CD14-positive monocyte (primary cell): ENCODE measurements at places on chromosomes 7 and 10.
A peak's percentile ranks its signal among the peaks of the same experiment; 100 is the strongest.

DNA sequence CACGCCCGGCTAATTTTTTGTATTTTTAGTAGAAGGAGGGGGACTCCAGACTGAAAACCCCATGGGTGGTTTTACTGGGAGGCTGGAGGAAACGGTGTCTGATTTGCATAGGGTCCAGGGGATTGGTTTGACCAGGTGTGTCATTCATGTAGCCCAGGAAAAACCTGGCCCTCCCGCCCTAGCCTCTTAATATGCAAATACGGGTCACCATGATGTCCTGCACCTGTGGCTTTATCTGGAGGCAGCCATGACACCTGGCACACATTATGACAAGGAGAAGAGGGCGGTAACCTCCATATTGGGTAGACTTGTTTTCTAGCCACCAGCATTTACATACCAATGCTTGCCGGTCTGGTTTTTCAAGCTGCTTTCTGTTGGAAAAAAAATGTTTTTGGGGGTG, 68.0 kb downstream of the TRIL start:
- H3K27me3 ChIP-seq = peaks cover 4% of the 10 kb centered on the region
- DNase-seq = no peak
- no peak overlapping the region for H3K4me3 ChIP-seq

- no peak for DNase-seq
- no peaks in the 10 kb centered on the region for H3K27me3 ChIP-seq
- H3K4me1 ChIP-seq = no peaks in the 10 kb centered on the region
- no peak overlapping the region for H3K4me3 ChIP-seq
Observed at GRCh38 chr7:17434841-17435692, 136.6 kb downstream of the AHR start.

GRCh38 chr10:106618646-106619045, 545.9 kb downstream of the SORCS1 start:
- no peak for DNase-seq
- H3K36me3 ChIP-seq = no peaks in the 10 kb centered on the region
- H3K4me1 ChIP-seq = no peaks in the 10 kb centered on the region
- H3K27me3 ChIP-seq = no peaks in the 10 kb centered on the region
- no peak overlapping the region for H3K4me3 ChIP-seq

GRCh38 chr10:32893434-32893833, 64.6 kb downstream of the ITGB1 start:
- no peaks in the 10 kb centered on the region for H3K27me3 ChIP-seq
- peaks cover 5% of the 10 kb centered on the region for H3K36me3 ChIP-seq
- H3K27ac ChIP-seq = no peak overlapping the region
- no peak for DNase-seq
- H3K4me3 ChIP-seq = no peak overlapping the region

DNA sequence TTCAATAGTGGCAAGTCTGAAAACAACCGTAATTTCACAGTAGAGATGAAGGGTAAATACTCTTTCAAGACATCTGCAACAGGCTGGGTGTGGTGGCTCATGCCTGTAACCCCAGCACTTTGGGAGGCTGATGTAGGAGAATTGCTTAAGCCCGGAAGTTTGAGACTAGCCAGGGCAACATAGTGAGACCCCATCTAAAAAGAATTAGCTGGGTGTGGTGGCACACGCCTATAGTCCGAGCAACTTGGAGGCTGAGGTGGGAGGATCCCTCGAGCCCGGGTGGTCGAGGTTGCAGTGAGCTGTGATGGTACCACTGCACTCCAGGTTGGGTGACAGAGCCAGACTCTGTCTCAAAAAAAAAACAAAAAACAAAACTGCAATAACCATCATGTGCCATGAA, 71.8 kb downstream of the PFKFB3 start:
- peak; percentile 59 for DNase-seq
- H3K36me3 ChIP-seq = no peaks in the 10 kb centered on the region
- H3K27ac ChIP-seq = peak overlapping the region; percentile 96
- no peaks in the 10 kb centered on the region for H3K27me3 ChIP-seq
- no peak overlapping the region for H3K4me3 ChIP-seq
- H3K4me1 ChIP-seq = peaks cover 35% of the 10 kb centered on the region

GRCh38 chr7:17369691-17370426, 71.4 kb downstream of the AHR start:
- peak; percentile 79 for DNase-seq
- H3K27ac ChIP-seq = peak overlapping the region; percentile 92
- peaks cover 32% of the 10 kb centered on the region for H3K4me1 ChIP-seq
- no peaks in the 10 kb centered on the region for H3K27me3 ChIP-seq

- no peak for DNase-seq
- no peak overlapping the region for H3K27ac ChIP-seq
- H3K36me3 ChIP-seq = no peaks in the 10 kb centered on the region
- no peak overlapping the region for H3K4me3 ChIP-seq
- H3K4me1 ChIP-seq = no peaks in the 10 kb centered on the region
- H3K27me3 ChIP-seq = no peaks in the 10 kb centered on the region
Observed at GRCh38 chr10:29106287-29106686, 182.6 kb upstream of the LYZL1 start.

DNA sequence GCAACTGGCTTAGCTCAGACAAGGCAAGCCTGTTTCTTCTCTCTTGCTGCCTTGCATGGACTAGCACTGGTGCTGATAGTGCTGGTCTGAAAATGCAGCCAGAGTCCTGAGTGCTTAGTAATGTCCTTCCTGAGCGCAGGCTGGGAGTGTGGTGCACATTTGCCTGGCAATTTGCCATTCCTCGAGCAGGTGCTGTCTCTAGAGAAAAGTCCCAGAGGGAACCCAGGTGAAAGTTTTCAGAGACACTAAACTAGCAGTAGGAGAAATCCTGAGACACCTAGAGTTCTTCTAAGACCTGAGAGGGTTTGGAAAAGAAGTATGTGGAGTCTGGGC, 1.9 kb downstream of the SFTPD start:
- peaks cover 30% of the 10 kb centered on the region for H3K4me1 ChIP-seq
- H3K27me3 ChIP-seq = no peaks in the 10 kb centered on the region
- H3K27ac ChIP-seq = no peak overlapping the region
- no peaks in the 10 kb centered on the region for H3K36me3 ChIP-seq
- DNase-seq = no peak
- H3K4me3 ChIP-seq = no peak overlapping the region
